Activated CD4-positive, alpha-beta memory T cell treated with anti-CD3 and anti-CD28 coated beads for 36 hours (primary cell): ENCODE measurements at places on chromosomes 6 and 20. TPM values are rescaled to one million over a fixed set of nuclear protein-coding genes. Genes with fewer than 3 reads are reported as not detected.

- no peak for DNase-seq
- no peak overlapping the region for H3K4me3 ChIP-seq
- H3K4me1 ChIP-seq, result no peaks in the 10 kb centered on the region
- H3K36me3 ChIP-seq, result no peaks in the 10 kb centered on the region
- H3K27me3 ChIP-seq, result no peaks in the 10 kb centered on the region
These were observed 227.7 kb downstream of the CBLN4 start for GRCh38 chr20:55777641-55778040.

DNA sequence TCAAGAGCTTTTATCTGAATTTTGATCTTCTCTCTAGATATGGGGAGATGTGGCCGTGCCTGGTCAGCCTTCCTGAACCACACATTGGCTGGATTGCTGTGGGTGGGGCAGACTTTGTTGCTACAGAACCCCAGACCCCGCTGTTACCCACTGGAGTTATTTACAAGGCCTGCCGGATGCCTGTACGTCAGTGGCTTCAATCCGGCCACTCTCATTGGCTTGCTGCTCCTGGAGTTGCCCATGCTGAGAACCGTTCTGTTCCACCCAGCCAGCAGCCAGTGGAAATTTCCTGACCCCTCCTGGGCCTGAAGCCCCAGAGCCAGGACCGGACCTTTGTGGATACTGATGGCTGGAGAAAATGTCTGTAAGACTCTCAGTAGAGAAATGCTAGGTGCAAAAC, 101.9 kb downstream of the TFAP2C start:
- DNase-seq, result no peak
- H3K4me3 ChIP-seq, result no peak overlapping the region
- H3K36me3 ChIP-seq, result no peaks in the 10 kb centered on the region
- no peak overlapping the region for H3K27ac ChIP-seq
- peaks cover 7% of the 10 kb centered on the region for H3K27me3 ChIP-seq
- H3K4me1 ChIP-seq, result no peaks in the 10 kb centered on the region

DNA sequence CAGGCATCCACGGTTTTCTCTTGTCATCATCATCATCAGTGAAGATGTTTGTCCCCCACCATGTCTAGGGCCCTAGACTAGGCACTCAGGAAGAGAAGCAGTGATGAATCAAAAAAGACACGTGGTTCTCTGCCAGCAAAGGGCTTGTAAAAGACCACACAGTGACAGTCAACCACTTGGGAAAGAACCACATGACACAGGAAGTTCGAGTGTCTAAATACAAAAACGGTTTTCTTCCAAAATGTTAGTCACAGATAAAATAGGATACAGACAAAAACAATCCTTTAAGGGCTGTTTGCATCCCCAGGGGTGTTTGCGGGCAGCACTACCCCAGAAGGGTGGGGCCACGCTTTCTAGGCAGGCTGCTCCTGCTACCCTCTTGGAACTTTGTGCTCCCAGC, 356.8 kb upstream of the AGPAT4 start:
- H3K27me3 ChIP-seq, result no peaks in the 10 kb centered on the region
- H3K4me1 ChIP-seq, result no peaks in the 10 kb centered on the region
- no peak overlapping the region for H3K27ac ChIP-seq
- DNase-seq, result no peak
- no peak overlapping the region for H3K4me3 ChIP-seq

- peaks cover 8% of the 10 kb centered on the region for H3K36me3 ChIP-seq
- peak overlapping the region; percentile 39 for H3K27ac ChIP-seq
- H3K4me1 ChIP-seq, result peaks cover 26% of the 10 kb centered on the region
- peaks cover 3% of the 10 kb centered on the region for H3K27me3 ChIP-seq
These were observed 803 bp upstream of the SRXN1 start for GRCh38 chr20:653590-654416.

DNA sequence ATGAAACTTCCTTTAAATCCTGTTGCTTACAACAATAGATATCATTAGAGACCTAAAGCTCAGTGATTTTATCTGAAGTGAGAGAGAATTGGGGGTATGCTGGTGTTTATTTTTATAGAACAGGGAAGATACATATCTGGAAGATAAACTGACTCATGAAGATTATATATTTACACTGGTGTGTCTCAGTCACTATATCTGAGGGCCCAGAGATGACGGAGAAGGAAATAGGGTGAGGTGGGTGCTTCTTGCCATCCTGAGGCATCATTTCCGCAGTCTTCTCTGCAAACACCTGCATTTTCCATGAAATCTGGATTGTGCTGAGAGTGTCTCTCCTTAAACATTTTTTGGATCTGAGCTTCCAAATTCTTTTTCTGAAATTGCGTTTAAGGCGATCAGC, 5.9 kb upstream of the PLCB1 start:
- H3K27me3 ChIP-seq, result peaks cover 20% of the 10 kb centered on the region
- no peak for DNase-seq
- no peaks in the 10 kb centered on the region for H3K4me1 ChIP-seq
- H3K36me3 ChIP-seq, result no peaks in the 10 kb centered on the region
- H3K4me3 ChIP-seq, result no peak overlapping the region

SLC17A1 gene
- not detected for total RNA-seq

DNA sequence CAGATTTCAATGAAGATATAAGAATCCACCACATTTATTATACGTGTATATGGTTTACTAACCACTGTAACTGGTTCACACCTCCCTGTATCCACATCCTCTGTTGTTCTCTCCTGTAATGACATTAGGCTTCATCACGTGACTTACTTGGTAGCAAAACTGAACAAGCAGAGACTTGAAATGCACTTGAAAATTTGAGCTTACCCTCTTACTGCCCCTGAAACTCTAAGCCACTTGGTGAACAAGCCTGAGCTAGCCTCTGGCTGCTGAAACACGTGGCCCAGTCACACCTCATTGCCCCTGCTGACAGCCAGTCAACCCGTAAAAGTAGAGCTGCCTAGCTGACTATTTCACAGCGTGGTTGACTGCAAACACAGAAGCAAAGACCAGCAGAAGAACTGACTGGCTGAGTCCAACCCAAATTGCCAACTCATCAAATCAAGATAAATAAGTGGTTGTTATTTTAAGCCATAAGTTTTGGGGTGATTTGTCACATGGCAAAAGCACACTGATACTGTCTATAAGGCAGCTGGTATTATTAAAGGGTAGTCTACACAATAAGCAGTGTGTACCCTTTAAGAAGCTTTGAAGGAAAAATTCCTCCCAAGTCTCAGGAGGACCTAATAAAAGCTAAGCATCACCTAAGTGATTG, 109.0 kb downstream of the RALGAPA2 start:
- no peak overlapping the region for H3K4me3 ChIP-seq
- no peaks in the 10 kb centered on the region for H3K4me1 ChIP-seq
- H3K27ac ChIP-seq, result no peak overlapping the region
- DNase-seq, result peak; percentile 17

ZNF165 gene
- total RNA-seq, result 4.0 TPM

GRCh38 chr20:48740292-48740649, 87.5 kb downstream of the PREX1 start:
- peaks cover 41% of the 10 kb centered on the region for H3K36me3 ChIP-seq
- H3K4me1 ChIP-seq, result peaks cover 54% of the 10 kb centered on the region
- H3K27me3 ChIP-seq, result no peaks in the 10 kb centered on the region
- H3K4me3 ChIP-seq, result no peak overlapping the region
- no peak for DNase-seq
- peak overlapping the region; percentile 92 for H3K27ac ChIP-seq

CLDN20 gene
- total RNA-seq, result not detected

GRCh38 chr20:18853216-18853615, 39.6 kb downstream of the SCP2D1 start:
- no peaks in the 10 kb centered on the region for H3K36me3 ChIP-seq
- H3K4me3 ChIP-seq, result no peak overlapping the region
- DNase-seq, result no peak
- H3K27me3 ChIP-seq, result peaks cover 9% of the 10 kb centered on the region
- no peak overlapping the region for H3K27ac ChIP-seq

CLIC5 gene
- 8.0 TPM for total RNA-seq

- H3K27me3 ChIP-seq, result no peaks in the 10 kb centered on the region
- no peaks in the 10 kb centered on the region for H3K4me1 ChIP-seq
- H3K36me3 ChIP-seq, result no peaks in the 10 kb centered on the region
- H3K27ac ChIP-seq, result no peak overlapping the region
- H3K4me3 ChIP-seq, result no peak overlapping the region
These were observed 33.5 kb downstream of the PLG start for GRCh38 chr6:160735523-160735922.

DNA sequence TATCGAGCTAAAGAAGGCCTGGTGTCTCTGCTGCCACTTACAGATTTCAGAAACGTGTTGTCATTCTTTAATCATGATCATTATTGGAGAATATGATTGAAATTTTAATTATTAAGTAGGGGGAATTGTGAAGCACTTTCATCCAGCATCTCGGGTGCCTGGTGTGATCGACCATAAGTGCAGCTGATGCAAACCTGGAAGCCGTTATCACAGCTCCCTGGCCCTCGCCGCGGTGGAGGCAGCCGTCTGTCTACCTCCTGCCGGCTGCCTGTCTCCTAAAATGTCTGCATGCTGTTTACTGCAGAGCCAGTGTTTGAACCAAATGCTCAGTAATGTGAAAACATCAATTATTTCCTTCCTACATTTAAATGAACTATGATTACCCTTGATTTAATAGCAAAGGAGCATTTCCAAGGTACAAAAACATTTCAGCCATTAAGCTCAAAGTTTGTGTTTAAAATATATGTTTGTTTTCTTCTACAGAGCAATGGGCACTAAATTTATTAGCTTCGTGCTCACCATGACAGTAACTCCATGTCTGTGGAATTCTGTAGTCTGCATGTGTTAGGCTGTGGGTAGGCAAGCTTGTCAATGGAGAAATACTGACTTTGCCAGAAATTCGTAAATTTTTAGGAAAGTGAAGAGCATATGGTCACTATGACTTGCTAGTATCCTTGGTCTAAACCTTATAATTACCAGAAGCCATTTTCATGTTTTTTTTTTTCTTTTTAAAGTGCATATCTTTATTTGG, 184.5 kb upstream of the AGPAT4 start:
- no peaks in the 10 kb centered on the region for H3K36me3 ChIP-seq
- H3K4me3 ChIP-seq, result no peak overlapping the region
- peaks cover 7% of the 10 kb centered on the region for H3K4me1 ChIP-seq
- no peaks in the 10 kb centered on the region for H3K27me3 ChIP-seq
- no peak overlapping the region for H3K27ac ChIP-seq

GRCh38 chr6:20056350-20056992, 155.8 kb downstream of the MBOAT1 start:
- H3K36me3 ChIP-seq, result no peaks in the 10 kb centered on the region
- H3K27me3 ChIP-seq, result no peaks in the 10 kb centered on the region
- DNase-seq, result no peak
- H3K27ac ChIP-seq, result no peak overlapping the region
- no peak overlapping the region for H3K4me3 ChIP-seq
- H3K4me1 ChIP-seq, result no peaks in the 10 kb centered on the region

- H3K27ac ChIP-seq, result no peak overlapping the region
- peaks cover 13% of the 10 kb centered on the region for H3K36me3 ChIP-seq
- H3K4me1 ChIP-seq, result peaks cover 35% of the 10 kb centered on the region
- DNase-seq, result peak; percentile 15
- H3K4me3 ChIP-seq, result no peak overlapping the region
These were observed 1.6 kb downstream of the TMEM14A start for GRCh38 chr6:52672412-52673025.

GRCh38 chr6:12956991-12957320, 240.4 kb downstream of the PHACTR1 start:
- H3K4me1 ChIP-seq, result peaks cover 23% of the 10 kb centered on the region
- peaks cover 38% of the 10 kb centered on the region for H3K27me3 ChIP-seq
- peak overlapping the region; percentile 73 for H3K4me3 ChIP-seq
- no peak overlapping the region for H3K27ac ChIP-seq
- no peak for DNase-seq

DNA sequence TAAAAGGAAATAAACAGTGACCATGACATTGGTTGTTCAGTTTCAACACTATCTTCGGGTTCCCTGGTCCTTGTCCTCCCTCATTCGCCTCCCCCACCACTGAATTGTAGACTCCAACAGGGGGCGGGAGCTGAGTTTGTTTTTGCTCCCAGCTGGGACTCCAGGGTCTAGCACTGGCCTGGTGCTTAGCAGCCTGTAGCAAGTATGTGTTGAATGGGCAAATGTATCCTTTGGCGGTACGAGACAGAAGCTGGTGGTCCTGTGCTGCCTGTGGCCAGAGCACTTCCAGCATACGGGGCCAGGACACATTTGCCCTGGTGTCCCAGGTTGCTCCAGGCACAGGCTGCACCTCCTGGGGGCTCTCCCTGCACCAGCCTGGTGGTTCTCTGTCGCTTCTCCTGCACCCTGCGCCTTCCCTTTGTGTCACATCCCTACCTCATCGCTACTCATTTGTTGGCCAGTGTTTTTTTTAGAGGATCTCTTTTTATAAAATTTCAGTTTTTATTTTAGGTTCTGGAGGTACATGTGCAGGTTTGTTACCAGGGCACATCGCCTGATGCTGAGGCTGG, 40.1 kb downstream of the PHACTR3 start:
- no peaks in the 10 kb centered on the region for H3K27me3 ChIP-seq
- no peaks in the 10 kb centered on the region for H3K4me1 ChIP-seq
- no peak overlapping the region for H3K27ac ChIP-seq
- H3K36me3 ChIP-seq, result no peaks in the 10 kb centered on the region

DNA sequence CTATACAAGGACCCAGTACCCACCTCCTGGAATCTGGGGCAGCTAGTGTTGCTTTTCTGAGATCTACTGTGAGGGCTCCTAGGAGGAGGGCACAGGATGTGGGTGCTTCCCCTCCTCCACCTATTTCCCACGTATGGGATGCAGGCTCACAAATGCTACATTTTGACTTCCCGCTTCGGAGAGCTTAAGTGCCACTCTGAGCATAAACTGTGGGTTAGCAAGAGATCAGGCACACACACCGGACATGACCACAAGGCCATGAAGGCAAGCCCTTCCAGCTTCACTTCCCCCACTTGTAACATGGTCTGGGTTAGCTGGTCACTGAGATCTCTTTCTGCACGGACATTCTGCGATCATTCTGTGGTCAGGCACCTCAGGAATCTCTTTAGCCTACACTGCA, 15.7 kb upstream of the TGM3 start:
- H3K4me1 ChIP-seq, result no peaks in the 10 kb centered on the region
- no peak overlapping the region for H3K4me3 ChIP-seq
- peaks cover 6% of the 10 kb centered on the region for H3K27me3 ChIP-seq

GRCh38 chr20:6583134-6583738, 184.2 kb upstream of the BMP2 start:
- no peaks in the 10 kb centered on the region for H3K27me3 ChIP-seq
- no peaks in the 10 kb centered on the region for H3K4me1 ChIP-seq
- H3K27ac ChIP-seq, result no peak overlapping the region
- DNase-seq, result no peak

TNFRSF21 gene
- total RNA-seq, result 1.2 TPM

- H3K36me3 ChIP-seq, result no peaks in the 10 kb centered on the region
- H3K27me3 ChIP-seq, result no peaks in the 10 kb centered on the region
- DNase-seq, result peak; percentile 64
- no peak overlapping the region for H3K4me3 ChIP-seq
- peaks cover 50% of the 10 kb centered on the region for H3K4me1 ChIP-seq
These were observed 57.1 kb upstream of the MLN start for GRCh38 chr6:33860706-33861474.

GRCh38 chr20:19301142-19301541, 88.7 kb downstream of the SLC24A3 start:
- H3K4me1 ChIP-seq, result no peaks in the 10 kb centered on the region
- H3K4me3 ChIP-seq, result no peak overlapping the region
- no peak for DNase-seq
- H3K27me3 ChIP-seq, result no peaks in the 10 kb centered on the region

IMPG1 gene
- not detected for total RNA-seq

GRCh38 chr6:48978016-48978415, 485.0 kb downstream of the MMUT start:
- no peak for DNase-seq
- H3K4me1 ChIP-seq, result no peaks in the 10 kb centered on the region
- no peaks in the 10 kb centered on the region for H3K36me3 ChIP-seq
- H3K27ac ChIP-seq, result no peak overlapping the region
- H3K27me3 ChIP-seq, result no peaks in the 10 kb centered on the region
